Stimulated activated CD4-positive, alpha-beta T cell treated with anti-CD3 and anti-CD28 coated beads, Interleukin-15, amount 100 ng/mL, for 1 hour (primary cell): ENCODE measurements at places on chromosomes 1 and 21.
A peak's percentile ranks its signal among the peaks of the same experiment; 100 is the strongest.

- DNase-seq, result no peak
Observed at GRCh38 chr1:119115736-119116135, 24.7 kb downstream of the WARS2 start.

GRCh38 chr21:14499316-14499715 lies 46.8 kb downstream of the SAMSN1 start:
- DNase-seq, result no peak

DNA sequence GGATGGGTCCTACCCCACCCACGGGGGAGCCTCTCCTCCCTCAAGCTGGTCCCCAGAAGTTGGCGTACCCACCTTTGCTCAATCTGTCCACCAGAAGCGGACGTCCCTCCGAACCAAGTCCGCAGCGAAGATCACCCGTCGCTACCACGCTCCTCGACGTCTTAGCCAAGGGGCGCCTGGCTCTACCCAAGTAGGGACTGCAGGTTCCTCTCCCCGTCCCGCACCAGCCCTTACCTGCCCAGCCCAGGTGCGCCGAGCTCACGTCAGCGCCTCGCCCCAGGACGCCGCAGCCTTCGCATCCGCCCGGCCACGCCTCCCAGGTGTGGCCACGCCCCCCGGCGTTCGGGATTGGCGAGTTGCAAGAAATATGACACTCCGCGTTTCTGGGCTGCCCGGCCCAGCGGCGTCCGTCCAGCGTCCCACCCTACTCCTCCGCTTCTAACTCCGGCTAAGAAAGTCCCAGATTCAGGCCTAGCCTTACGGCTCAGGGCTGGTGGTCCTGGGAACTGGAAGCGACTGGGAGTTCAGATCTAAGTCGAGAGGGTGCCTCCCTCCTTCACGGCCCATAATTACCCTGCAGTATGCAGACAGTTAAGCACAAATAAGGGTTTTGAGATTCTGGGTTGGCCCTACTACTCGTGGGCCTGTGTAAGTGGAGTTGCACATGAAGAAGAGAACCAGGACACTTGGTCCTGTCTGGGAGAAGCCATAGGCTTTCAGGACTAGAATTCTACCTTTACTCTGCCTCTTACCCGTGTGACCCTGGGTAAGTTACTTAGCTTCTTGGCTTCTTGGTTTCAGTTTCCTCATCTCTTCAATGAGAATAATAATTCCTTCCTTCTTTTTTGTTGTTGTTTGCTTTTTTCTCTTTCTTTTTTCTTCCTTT lies at the start of gene IRF6:
IRF6 (minus strand) TSS at position 268 of the 886 bp plus-strand sequence. CDS start 4,729 bp downstream, outside the sequence.
- peak; percentile 58 for DNase-seq

DNA sequence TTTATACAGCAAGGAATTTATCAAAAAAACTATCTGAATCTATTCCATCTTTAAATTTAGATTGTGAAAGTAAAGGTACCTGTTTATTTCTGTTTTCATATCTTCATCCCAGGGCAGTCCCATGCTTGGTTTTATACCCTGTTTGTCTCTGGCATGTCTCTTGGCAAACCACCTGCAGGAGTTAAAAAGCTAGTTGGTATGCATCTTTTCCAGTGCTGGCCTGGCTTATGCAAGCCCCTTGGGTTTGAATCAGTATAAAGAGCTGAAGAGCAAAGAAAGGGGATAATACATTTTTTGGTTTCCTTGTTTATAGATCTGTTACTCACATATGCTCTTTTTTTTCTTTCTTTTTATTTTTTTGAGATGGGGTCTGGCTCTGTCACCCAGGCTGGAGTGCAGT lies 37.8 kb downstream of the LRRC8C start:
- DNase-seq, result no peak

GRCh38 chr1:209150114-209150513 lies 433.4 kb upstream of the CAMK1G start:
- DNase-seq, result no peak

DNA sequence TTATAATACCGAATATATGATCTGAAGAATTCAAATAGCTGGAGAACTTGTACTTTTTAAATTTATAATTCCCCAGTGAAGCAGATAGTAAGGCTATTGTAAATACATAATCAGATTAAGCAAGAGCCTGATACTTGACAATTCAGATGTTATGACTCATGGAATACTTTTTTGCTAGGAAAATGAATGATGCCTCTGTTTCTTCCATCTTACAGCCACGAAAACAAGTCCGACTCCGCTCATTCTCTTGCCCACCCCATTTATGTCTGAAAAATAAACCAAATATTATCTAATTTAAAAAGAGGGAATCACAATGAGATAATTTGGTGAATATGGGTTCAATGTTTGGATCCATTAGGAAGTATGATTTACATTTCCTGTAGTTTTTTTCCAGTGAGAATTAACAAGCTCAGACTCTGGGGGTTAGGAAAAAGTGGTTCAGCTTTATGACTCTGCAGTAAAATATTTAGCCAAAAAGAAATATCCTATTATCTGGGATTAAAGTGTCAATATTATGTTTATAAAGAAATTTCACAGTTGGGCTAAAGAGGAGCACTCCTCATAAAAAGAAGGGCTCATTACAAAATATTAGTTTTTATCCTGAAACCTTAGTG lies 50.4 kb upstream of the DAB1 start:
- DNase-seq, result no peak

DNA sequence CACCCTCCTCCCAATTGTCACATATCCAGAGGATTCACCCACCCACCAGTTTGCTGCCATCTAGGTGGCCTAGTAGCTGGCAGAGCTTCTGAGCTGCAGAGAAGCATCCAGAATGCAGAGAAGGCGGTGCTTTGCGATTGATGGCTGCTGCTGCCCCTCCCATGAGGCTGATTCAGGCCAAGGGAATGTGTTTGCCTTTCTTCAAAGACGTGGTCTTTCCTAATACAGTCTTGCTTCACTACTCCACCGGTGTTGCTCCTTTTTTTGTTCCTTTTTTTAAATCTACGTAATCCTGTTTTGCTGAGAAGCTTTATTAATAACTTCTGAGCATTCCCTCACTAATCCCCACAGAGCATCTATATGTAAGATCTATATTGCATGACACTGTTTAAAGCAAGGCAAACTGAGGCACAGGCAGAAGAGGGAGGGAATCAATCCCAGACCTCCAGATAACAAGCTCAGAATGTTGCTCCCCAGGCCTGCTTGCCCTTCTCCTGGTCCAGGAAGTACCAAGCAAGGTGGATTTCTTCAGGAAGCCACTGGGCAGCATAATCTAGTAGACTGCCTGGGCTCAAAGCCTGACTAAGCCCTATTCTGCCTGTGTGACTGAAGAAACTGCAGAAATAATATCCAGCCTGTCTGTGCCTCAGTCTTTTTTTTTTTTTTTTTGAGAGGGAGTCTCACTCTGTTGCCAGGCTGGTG lies 275.5 kb upstream of the FMN2 start:
- DNase-seq, result no peak

- no peak for DNase-seq
Observed at GRCh38 chr1:63651161-63651701, 58.0 kb downstream of the PGM1 start.

DNA sequence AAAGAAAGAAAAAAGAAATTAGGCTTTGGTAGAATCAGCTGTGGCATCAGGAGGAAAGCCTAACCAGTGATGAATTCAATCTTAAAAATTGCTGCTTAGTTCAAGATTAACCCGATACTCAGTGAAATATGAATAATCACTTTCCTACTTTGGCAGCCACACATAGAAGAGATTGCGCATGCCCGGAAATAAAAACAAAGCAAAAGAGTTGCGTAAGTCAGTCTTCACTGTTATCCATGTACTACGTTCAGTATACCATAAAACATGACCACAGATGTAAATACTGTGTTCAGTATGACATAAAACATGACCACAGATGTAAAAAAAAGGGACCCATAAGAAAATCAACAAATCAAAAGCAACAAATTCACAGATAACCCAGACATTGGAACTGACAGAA lies 19.2 kb downstream of the CD1D start:
- DNase-seq, result no peak
